Astrocyte of the spinal cord (primary cell): ENCODE measurements at places on chromosomes 4 and X.

GRCh38 chrX:148672517-148672916 is 172.1 kb downstream of the AFF2 start:
- no peak for DNase-seq

DNA sequence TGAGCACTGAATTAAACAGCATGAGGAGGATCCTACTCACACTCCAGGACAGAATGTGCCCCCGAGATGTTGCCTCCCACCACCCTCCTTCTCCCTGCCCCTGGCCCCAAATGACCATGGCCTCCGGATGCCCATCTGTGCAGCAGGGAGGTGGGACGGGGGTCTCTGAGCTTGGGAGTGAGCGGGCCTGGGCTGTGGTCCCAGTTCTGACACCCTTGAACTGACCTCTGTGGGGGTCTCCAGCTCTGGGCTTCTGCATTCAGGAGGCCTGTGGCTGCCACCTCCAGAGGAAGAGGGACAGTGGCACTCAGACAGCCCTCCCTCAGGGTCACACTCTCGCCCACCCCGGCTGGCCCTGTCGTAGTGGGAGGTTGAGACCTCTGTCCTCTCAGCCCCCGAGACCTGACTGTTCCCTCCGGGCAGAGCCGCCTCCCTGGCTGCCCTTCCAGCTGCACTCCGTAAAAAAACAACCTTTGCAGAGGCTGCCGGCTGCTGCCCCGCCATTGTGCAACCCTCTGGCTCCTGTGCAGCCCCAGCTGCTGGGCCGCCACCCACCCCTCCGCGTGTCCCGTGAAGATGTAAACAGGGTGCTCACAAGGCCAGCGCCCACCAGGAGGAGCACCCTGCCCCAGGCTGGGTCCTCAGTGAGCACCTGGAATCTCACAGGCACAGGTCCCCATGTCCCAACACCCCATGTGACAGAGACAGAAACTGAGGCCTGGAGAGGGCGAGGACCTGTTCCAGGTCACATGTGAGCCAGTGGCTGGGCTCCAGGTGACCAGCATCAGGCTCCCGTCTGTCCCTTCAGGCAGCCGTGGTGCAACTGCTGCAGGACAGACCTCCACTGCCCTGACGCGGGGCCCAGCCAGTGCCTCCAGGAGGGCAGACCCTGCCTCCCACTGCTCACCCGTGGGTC is 39.6 kb downstream of the HTRA3 start:
- no peak for DNase-seq

DNA sequence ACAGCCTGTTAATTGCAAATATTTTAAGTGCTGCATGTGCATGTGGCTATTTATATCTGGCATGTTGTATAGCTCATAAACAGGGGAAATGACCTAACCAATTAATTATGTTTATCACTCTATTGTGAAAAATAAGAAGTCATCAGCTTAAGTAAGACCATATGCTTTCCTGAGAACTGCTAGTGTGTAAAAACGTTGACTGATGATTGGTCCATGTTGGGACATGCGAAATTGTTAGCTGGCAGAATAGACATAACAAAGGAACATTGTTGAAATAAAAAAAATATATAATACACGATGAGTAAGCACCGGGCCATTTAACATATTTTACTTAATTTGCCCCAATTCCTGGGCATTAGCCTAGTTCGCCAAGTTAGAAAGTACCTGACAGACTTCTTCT is 207.5 kb downstream of the ANK2 start:
- no peak for DNase-seq

DNA sequence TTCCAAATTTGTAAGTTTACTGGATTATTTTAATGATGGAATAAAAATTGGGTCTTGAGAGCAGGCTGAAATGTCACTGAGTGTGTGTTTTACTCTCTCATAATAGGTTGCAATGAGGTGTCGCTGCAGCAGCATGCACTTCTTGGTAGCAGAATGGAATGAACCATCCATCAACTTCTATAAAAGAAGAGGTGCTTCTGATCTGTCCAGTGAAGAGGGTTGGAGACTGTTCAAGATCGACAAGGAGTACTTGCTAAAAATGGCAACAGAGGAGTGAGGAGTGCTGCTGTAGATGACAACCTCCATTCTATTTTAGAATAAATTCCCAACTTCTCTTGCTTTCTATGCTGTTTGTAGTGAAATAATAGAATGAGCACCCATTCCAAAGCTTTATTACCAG is 2.6 kb downstream of the SAT1 start:
- no peak for DNase-seq

DNA sequence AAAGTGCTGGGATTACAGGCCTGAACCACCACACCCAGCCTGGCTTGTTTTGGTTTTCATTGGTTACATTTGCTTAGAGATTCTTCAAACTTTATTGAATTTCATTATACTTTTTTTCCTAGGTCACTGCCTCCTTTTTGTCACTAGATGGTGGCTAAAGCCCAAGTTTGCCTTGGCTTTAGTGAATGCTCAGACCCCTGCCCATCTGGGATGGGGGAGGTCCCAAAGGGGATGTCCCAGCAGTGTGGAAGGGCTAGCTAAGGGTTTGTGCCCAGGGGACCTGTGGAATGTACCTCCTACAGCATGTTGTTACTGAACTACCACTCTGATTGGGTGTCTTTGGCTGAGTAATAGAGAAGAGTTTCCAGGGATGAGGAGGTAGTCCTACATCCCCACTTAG is 58.4 kb downstream of the CEP135 start:
- no peak for DNase-seq

GRCh38 chrX:24594501-24594900 is 52.6 kb downstream of the PCYT1B start:
- DNase-seq, result no peak

DNA sequence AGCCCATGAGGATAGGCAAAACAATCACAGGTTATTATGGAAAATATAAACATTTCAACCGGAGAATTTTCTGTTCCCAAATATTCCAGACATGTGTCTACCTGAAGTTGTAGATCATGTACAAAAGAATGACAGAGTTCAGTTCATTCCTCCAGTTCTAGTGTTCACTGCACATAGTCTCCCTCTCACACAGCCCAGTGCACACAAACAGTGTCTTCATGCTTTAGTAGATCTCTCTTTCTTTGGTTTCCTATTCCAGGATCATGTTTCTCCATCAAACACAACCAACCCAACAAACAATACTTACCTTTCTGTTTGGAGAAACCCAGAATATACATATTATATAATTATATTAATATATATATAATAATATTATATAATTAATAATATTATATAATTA is 671.9 kb downstream of the TRIML1 start:
- DNase-seq, result no peak

DNA sequence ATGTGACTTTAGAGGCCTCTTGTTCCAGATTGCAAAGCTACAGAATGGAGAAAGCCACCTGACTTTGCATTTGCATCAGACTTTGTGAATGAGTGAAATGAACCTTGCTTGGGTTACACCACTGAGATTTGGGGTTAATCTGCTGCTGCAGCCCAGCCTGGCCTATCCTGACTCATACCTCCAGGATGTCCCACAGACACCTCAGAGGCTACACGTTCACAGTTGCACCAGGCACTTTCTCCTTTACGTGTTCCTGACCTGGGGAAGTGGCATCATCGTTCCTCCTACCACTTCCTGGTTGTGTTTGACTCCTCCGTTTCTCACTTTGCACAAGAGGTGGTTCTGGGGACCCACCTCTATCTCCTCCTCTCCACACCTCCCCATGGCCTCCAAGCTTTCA is 9.2 kb upstream of the SORCS2 start:
- DNase-seq, result no peak

DNA sequence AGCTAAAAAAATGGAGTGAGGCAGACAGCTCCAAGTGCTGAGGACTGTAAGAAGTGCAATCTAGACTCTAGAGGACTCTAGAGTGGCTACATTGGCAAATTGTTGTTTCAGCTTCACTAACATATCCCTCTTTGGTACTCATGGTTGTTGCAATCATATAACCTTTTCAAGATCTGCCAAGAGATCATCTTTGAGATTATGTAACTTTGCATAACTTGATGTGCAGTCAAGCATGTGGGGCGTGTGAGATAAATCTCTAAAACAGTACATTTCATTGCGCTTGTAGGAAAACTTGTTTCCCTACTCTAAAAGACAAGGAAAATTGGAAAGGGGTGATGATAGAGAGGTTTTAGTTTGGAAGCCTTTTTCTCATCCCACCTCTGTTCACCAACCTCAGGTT is 11.2 kb upstream of the BRS3 start:
- no peak for DNase-seq

GRCh38 chrX:93637591-93637990 is 35.8 kb downstream of the NAP1L3 start:
- DNase-seq, result no peak

DNA sequence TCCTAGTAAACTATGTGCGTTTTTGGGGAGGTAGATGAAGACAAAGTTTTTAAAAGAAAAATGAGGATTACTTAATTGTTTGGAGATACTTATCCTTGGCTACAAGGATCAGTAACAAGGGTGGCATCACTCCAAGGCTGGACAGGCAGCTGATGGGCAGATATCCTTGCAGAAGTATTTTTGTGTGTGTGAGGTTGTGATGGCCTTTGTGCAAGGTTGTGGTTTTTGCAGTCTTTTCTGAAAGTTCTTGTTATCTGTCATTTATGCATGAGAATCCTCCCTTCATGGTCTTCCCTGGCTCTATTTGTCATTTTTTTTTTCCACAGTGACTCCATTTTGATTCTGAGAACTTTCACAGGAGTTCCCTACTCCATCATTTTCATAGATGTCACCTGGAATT is 96.0 kb upstream of the C1GALT1C1 start:
- DNase-seq, result no peak

- DNase-seq, result no peak
Observed at GRCh38 chrX:139126493-139126892, 404.0 kb upstream of the F9 start.

DNA sequence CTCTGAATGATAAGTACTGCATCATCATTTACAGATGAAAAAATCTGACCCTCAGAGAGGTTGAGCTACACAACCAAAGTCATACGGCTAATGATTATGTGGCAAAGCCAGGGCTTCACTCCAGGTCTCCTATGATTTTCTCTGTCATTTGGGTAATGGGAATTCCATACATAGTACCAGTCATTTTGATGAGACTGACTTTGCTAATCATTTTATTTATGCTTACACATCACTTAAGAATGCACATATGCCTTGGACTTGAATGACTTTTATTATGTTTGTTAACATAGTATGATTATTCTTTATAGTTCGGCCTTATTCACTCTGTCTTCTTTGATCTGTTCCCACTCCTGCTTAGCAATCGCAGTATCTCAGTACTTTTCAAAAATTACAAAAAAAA is 255.1 kb upstream of the GPRIN3 start:
- DNase-seq, result no peak
